ENCODE measurements at places on chromosomes 7 and 10.

- DNase-seq = no peak
Observed at GRCh38 chr7:81260152-81260551, 341.3 kb upstream of the SEMA3C start.

DNA sequence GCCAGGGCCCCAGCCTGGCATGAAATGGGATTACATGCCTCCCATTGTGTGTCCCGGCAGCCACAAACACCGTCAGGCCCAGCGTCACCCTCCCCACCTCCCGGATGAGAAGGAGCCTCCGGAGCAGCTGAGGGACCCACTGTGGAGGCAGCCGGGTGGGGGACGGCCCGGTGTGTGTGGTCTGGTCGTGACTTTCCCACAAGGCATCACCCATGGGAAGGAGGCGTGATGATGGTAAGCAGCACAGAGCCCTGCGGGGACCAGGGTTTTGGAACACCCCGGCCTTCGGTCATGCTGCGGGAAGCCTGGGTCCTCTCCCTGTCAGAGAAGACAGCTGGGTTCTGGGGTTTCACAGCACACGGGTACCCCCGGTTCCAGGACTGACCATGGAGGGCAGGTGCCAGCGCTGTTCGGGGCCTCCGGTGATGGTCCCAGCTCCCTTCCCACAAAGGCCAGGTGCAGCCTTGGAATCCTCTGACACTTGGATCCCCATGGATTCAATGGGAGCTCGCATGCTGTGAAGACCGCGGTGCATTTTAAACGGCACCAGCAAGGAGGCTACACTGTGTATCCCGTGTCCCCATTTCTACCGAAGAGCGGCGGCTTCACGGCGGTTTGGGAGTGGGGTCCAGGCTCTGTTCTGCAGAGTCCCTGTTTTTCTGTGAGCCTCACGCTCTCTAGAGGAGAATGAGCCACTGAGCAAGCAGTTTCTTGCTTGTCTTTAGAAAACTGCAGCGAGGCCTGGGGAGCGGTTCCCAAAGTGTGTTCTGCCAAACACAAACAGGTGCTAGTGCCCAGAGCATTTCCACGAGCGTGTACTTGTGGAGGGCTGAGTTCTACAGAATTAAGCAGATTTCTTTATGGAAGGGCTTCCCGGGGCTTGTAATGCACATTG is 336.0 kb downstream of the ADARB2 start:
- peak; percentile 40 for DNase-seq

- DNase-seq = no peak
Observed at GRCh38 chr10:29925771-29926692, 133.4 kb downstream of the JCAD start.

DNA sequence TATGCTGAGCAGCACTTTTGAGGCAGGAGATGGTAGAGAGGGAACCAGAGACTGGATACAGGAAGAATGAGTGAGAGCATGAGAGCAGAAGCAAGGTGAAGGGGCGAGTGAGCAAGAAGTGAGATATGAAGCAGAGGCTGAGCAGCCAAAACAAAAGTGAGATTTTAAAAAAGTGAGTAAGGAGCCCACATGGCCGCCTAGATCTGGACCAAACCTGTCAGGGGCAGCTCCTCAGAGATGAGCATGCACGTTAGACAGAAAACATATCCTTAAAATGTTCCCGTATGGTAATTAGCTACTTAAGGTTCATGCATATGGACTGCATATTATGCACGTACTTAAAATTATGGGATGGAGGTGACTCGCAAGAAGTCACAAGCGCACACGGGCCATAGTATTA is 22.5 kb downstream of the TMEM176A start:
- no peak for DNase-seq

DNA sequence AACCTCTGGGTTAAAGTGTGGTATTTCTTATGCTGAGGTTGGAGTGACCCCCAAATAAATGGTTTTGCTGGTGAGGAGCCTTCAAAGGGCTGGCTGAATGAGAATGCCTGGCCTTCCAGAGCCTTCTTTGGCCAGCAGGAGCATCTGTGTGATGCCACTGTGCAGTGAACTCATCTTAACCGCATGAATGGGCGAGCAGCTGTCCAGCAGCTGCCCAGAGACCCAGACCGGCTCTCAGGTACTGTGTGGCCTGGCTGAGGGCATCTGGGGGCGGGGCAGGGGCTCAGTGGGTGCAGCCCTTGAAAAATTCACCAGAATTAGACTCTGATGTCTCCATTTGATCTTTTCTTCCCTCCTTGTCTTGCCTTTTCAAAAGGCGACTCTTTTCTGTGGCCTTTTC is 59.0 kb downstream of the SYPL1 start:
- DNase-seq = no peak

DNA sequence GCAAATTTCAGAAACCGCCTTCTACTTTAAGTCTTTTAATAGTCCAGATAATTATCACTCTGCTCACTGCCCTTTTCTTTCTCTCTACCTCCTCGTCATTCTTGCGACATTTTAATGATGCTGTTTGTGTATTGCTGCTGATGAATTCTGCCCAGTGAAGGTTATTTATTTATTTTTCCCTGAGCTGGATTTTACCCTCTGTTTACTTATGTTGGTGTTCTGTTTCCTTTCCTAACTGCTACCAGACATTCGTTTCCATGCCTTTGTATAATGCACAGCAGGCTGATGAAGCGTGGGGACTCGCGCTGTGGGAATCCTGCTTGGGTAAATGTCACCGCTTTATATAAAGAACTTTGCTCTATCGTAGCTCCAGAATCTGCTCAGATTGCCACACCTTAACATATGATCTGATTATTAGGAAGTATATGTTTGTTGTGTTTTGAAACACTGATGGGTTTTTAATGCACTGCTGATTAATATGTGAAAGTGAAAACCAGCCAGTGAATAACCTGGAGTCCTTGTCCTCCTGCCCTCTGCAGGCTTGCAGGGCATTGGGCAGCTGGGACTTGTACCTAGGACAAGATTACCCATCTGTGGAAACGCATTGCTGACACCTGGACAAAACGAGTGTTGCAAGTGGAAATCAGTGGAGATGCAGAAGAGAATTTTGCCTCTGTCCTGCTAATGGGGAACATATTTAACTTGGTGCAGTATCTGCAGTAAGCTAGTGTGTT is 291.5 kb downstream of the SDK1 start:
- DNase-seq = no peak

DNA sequence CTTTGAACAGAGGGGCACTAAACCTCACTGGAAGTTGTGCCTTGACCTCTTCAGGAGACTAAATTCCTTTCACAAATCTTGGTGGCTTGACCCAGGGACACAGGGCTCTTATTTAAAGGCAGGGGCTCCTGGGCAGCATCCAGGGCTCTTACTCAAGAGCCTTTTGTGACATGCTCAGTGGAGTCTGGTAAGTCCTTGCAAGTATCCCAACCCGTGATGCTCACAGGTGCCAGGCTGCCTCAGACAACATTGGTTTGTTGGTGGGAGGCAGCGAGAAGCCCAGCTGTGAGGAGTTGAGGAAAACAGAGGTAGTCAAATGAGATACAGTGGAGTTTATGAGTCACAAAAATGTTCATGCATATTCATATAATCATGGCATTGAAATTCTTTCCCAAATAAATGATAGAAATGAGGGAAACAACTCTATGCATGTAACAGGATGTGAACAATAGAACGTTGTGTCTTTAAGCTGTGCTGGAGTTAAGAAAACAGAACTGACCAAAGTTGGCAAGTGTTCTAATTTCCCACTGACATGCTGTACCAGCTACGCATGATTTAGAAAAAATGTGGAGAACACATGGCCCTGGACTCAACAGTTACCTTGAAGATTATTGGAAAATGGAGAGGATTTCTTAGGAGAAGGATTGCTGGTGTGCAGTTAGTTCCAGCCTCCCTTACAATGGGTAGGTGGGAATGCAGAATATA is 654.5 kb upstream of the COBL start:
- DNase-seq = no peak

GRCh38 chr10:83835945-83836745 is 303.2 kb upstream of the GHITM start:
- DNase-seq = no peak

- DNase-seq = peak; percentile 74
Observed at GRCh38 chr7:100888291-100888987, 1.1 kb downstream of the UFSP1 start.

DNA sequence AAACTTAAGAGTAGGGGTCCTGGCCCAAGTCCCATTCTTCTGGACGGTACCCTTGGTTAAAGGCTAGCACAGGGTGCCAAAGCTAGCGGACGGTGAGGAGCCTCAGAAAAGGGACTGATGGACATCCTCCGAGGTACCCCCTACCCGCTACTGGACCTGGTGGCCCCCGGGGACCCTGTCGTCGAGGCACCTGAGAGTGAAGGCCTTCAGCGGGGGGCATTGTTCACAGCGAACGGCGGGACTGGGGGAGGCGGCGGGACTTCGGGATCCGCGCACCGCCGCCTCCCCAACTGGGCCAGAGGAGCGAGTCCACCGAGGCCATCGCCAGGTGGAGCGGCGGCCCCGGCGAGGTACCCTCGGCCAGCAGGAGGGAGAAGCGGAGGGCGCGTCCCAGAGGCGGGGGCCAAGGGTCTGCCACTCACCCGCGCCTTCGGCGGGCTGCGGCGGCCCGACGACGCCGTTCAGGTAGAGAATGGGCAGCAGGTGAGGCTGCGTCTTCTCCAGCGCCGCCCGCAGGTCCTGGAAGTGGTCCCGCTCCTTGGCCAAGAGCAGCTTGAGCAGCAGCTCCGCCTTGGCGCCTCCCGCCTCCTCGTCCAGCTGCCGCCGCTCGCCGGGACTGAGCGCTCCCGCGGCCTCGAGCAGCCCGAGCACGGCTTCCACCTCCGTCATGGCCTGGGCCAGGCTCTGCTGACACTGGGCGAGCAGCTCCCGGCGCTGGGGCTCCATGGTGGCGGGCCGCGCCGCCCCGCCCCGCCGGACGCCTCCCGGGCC is 575 bp downstream of the DLG5 start:
- DNase-seq = no peak

GRCh38 chr7:17546592-17546991 is 248.1 kb downstream of the AHR start:
- no peak for DNase-seq

DNA sequence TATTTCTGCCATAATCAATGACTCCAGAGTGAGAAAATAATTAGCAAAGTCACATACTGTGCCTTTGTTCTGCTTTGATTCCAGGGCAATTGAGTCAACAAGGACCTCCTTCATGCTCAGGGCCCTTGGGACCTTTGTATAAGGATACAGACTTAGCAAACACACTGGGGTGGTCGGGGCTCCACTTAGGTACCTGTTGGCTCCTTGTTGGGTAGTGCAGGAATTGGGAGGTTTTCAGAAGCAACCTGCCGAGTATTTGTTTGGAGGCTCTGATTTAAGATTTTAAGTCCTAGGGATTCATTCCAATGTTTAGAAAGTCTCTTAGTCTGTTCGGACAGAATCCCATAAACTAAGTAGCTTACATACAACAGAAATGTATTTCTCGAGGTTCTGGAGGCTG is 3.0 kb downstream of the ADCK2 start:
- DNase-seq = no peak

GRCh38 chr7:127393368-127394058 is 1.0 kb upstream of the ZNF800 start:
- no peak for DNase-seq

- DNase-seq = no peak
Observed at GRCh38 chr10:70722820-70723424, 50.6 kb downstream of the ADAMTS14 start.

DNA sequence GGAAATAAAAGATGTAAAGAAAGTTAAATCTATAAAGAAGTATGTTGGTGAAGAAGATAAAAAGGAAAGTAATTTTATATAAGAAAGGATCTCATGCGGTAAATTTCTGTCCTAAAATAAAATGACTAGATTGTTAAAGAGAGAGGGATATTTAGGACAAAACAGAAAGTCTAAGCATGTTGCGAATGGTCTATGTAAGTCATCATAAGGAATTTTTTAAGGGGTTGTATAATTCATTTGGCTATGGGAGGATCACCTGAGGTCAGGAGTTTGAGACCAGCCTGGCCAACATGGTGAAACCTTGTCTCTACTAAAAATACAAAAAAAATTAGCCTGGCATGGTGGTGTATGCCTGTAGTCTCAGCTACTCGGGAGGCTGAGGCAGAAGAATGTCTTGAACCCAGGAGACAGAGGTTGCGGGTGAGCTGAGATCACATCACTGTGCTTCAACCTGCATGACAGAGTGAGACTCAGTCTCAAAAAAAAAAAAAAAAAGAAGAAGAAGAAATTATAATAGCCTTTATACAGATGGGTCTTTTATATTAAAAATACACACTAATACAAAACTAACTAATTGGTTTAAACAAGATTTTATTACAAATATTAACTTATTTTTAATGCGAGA is 294.3 kb downstream of the MAGI2 start:
- DNase-seq = no peak

GRCh38 chr7:133936074-133936473 is 191.1 kb upstream of the LRGUK start:
- no peak for DNase-seq

GRCh38 chr7:150381785-150382122 is 2.6 kb downstream of the ZNF775 start:
- no peak for DNase-seq

- no peak for DNase-seq
Observed at GRCh38 chr7:100829150-100829716, 1.9 kb upstream of the EPHB4 start.

- no peak for DNase-seq
Observed at GRCh38 chr7:153401795-153402720, 642.5 kb downstream of the ACTR3B start.

DNA sequence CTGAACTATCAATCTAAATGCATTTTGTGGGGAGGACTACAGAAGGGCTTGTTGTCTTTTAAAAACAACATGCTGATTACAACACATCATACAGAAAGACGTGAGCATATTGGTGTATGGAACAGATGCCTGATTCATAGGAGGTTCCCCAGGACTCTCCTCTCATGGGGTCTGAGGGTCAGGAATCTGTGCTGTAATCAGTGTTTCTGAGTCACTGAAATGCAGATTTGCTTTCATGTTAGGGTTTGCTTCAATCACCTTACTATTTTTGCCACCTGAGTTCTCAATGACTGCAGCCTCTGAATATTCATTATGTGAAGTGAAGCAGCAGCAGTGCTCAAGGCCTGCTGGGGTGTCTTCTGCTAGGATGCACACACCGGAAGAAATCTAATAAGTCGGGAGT is 550 bp upstream of the ANK3 start:
- DNase-seq = no peak

GRCh38 chr7:144835155-144835611 is 670 bp downstream of the TPK1 start:
- peak; percentile 84 for DNase-seq

GRCh38 chr10:70328018-70328417 is 44.2 kb upstream of the NPFFR1 start:
- DNase-seq = no peak

DNA sequence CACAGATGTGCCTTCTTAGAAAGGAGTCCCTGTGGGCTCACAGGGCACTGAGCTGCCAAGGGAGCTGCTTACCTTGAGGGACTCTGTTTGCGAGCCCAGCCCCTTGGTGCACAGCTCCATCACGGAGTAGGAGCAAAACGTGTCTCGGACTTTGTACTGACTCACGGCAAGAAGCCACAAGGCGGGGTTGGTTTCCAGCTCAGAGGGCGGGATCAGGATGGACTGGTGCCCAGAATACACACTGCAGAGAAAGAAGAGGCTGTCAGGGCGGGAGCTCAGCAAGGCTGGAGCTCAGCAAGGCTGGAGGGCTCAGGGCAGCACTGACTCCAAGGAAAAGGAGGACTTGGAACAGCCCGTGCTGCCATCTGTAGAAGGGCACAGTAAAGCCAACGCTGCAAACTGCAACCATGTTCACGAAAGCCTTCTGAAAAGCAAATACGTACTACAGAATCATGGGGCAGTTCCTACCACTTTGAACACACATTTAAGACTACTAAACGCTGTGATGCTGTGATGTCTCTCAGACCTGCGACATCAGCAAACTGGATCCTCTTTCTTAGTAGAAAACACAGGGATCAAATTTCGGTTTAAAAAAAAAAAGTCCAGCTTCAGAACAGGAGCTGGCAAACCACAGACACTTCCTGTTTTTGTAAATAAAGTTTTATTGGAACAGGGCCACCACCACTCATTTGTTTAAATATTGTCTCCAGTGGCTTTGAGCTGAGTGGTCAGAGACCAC is 194.3 kb downstream of the ZMYND11 start:
- DNase-seq = peak; percentile 63

Measured in activated CD8-positive, alpha-beta memory T cell treated with anti-CD3 and anti-CD28 coated beads for 24 hours (primary cell).